Stimulated activated naive B cell treated with anti-CD40 and anti-IgM and Interleukin-4, amounts not matched to agents 10 μg/mL and 1 μg/mL and 100 μg/mL, for 72 hours (primary cell): ENCODE measurements at places on chromosomes 3 and 15.

DNA sequence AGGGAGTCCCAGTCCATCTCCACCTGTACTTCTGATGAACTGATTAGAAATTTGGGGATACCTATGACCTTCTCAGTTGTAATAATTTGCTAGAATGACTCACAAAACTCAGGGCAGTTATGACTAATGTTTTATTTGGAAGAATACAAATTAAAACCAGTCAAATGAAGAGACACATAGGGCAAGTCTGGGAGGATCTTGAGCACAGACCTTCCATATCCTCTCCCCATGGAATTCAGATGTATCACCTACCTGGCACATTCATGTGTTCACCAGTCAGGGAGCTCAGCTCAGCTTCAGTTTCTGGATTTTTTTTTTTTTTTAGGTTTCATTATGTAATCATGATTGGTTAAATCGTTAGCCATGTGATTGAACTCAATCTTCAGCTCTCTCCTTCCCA is 247.7 kb downstream of the VGLL3 start:
- DNase-seq, result no peak

DNA sequence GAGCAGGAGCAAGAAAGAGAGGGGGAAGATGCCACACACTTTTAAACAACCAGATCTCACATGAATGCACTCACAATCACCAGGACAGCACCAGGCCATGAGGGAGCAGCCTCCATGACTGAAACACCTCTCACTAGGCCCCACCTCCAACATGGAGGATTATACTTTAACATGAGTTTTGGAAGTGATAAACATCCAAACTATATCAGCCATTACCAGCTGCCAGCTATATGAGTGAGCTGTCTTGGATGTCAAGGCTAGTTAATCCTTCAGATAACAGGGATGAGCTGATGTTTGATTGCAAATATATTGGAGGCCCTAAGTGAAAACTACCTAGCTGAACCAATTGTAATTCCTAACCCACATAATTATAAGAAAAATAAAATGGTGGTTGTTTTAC is 108.4 kb upstream of the DCBLD2 start:
- no peak for DNase-seq

DNA sequence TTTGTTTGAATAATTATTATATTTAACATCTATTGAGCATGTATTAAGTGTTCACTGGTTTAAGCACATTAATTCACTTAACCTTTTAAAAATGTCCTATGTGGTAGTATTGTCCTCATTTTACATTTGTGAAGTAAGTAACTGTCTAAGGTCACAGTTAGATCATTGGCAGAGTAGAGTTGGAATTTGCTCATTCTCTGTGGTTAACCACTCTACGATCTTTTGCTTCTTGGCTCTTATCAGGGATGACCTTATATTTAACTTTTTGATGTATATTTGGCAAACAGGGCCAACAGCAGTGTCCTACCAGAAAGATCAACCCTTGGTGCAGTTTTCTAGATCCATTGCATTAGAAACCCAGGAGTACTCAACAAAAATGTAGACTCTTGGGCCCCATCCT is 34.0 kb downstream of the PXK start:
- DNase-seq, result no peak

DNA sequence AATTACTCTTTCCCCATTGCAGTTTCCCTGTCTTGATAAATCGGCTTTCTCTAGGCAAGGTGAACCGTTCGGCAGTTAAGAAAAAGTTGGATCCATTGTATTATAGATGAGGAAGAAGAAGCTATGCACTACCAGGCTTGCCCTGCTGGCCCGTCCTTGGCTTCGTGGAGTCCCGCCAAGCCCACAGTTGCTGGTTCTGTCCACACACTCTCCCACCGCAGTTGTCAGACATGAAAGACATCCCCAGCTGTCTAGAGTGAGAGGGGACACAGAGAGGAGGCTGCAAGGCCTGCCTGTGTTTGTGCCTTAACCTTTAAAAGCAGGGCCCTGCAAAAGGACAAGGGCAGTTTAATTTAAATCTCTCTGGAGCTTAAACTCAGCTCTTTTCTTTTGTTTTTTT is 47.2 kb upstream of the PLCL2 start:
- no peak for DNase-seq

DNA sequence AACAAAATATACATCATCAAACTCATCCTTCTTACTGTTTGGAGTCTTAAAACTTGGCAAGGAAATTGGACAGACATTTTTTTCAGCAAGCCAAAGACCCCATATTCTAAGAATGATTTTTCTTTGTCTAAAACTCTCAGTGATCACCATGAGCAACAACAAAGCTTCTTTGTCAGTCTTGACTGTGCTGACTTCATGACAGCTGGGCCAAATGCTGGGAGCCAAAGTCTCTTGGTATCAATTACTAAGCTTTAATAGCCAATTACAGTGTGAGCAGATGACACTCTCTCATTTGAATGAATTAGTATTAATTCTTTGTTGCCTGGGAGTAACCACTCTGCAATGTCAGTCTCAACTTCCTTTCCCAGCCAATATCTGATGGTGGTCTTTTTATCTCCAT is 48.1 kb upstream of the GK5 start:
- DNase-seq, result no peak

DNA sequence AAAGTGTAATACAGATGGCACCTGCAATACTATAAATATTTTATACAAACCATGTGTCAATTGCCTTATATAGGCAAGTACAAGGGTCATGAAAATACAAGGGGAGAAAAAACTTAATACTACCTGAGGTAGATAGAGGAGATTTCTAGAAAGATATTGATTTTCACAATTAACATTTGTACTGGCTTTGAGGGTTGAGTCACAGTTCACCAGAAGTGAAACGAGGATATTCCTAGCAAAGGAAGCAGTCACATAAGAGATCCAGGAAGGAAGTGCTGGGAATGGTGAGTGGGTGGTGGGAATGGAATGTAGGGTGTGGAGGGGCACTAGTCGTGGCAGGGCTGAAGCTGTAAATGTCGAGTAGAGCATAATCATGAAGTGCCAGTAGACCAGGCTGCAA is 108.7 kb downstream of the P2RY1 start:
- no peak for DNase-seq

DNA sequence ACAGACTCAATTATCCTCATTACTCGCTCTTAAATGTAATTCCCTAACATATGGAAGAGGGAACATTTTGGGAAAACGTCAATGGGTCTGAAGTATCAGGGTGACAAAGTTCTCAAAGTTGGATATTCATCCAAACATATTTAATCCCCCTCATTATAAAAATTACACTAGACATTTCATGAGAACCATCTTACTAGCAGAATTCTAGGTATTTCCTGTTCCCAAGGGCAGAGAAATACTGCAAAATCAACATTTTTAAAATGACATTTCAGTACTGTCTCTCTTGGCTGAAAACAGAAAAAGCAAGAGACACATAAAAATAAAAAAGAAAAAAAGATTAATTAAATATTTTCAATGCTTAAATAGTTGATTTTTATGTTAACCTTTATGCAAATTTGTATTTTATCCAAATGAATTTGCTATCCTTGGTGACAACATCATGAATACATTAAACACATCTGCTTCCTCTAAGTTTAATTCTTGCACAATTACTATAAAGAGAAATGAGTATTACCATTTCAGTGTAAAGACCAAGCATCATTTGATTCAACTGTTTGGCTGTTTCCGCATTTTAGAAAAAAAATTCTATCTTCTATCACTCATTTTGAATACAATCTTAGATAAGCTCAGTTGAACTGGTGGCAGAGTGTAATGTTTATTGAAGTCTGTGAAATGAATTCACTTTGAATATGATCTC is 114.8 kb upstream of the COL8A1 start:
- no peak for DNase-seq

- no peak for DNase-seq
These were observed 3.2 kb upstream of the AGBL1 start for GRCh38 chr15:86076468-86076867.

DNA sequence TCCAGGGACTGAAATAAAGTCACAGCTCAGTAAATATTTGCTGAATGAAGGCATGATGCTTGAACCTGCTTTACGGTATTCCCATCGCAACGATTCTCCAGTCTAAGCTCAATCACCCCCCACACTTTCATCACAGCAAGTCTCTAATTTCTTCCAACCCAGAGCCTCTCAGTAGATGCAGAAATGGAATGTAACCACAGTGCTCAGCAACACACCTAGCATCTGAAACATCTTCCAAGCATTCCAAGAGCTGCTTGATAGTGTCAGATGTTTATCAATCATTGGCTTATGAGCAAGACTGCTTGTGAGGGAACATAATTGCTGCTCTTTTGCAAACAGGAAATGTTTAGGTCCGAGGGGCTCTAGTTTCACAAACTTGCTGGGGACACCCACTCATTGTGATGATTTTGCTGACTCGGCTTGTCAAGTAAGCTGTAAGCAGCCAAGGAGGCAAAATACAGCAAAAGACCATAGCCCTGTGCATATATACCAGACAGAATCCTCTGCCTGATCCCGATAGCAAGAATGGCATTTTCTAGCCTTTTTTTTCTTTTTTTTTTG is 751.2 kb downstream of the NR2F2 start:
- DNase-seq, result no peak
